ENCODE measurements at places on chromosomes 1 and 21.

- DNase-seq = no peak
These were observed 658.0 kb downstream of the PTPRU start for GRCh38 chr1:29894311-29894710.

GRCh38 chr1:2501041-2501819 is 25.1 kb downstream of the PLCH2 start:
- no peak for DNase-seq

GRCh38 chr21:41442481-41443186 is 16.6 kb downstream of the MX1 start:
- DNase-seq = no peak

DNA sequence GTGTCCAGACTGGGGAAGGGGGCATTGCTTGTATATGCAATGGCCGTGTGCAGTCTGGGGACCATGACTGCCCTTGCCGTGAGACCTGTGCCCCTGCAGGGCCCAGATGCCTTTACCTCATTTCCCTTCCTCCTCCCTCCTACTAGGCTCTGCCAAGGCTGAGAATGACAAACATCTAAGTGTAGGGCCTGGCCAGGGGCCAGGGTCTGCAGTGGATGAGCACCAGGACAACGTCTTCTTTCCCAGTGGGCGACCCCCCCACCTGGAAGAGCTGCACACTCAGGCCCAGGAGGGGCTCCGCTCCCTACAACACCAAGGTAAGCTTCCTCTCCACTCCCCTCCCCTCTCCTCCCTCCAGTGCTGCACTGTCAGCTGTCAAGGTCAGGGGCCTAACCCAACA is 49.5 kb downstream of the YARS1 start:
- no peak for DNase-seq

DNA sequence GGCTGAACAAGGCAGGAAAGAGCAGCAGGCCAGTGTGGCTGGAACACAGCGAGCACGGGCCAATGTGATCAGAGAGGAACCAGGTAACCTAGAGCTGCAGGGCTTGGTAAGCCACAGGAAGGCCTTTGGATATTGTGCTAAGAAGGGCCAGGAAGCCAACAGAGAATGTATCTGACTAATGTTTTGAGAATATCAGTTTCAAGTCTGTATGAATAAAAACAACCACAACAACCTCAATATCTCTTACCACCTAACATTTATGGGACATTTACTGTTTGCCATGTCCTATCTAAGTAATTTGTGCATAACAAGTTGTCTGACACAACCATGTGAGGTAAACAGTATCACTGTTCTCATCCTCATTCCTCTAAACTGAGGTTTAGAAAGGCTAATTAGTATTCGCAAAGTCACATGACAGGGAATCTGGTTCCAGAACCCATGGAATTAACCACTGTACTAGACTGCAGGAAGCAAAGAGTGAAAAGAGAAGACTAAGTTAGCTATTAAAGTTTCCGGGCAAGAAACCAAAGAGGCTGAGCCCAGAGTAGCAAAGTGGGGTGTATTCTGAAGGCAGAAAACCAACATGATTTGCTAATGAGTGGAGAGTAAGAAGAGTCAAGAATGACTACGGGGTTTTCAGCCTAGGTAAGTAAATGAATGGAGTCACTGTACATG is 38.9 kb downstream of the SPRTN start:
- DNase-seq = no peak

GRCh38 chr1:27350663-27351540 is 9.1 kb downstream of the SYTL1 start:
- no peak for DNase-seq
